K562 (cell line): ENCODE measurements at places on chromosomes 1 and 21. TPM values are rescaled to one million over a fixed set of nuclear protein-coding genes. Genes with fewer than 3 reads are reported as not detected.

The KCNA3 gene
- total RNA-seq: 0.09 TPM in 1 of 2 replicates, not detected in the other

The GJB4 gene
- total RNA-seq: not detected in 2 replicates

The MTX1 gene
- 73.8 and 83.3 TPM in 2 replicates for total RNA-seq

The LCE3E gene
- total RNA-seq: not detected in 2 replicates

The GRIK1 gene
- total RNA-seq: 0.44 and 0.67 TPM in 2 replicates

The CFHR4 gene
- total RNA-seq: not detected in 2 replicates

The SHE gene
- total RNA-seq: not detected in 2 replicates

The CTSE gene
- 0.18 and 0.20 TPM in 2 replicates for total RNA-seq

DNA sequence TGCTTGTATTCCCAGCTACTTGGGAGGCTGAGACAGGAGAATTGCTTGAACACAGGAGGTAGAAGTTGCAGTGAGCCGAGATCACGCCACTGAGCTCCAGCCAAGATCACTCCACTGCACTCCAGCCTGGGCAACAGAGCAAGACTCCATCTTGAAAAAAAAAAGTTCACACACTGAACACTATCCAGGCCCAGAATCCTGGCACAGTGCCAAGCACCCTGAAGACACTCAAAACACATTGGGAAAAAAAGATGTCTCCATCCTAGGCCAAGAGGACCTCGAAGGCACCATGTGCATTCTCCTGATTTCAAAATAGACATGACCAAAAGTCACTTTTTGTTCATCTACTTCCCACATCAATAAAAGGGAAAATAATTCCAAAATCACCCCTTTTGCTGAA is 38.7 kb downstream of the SLC9A1 start:
- DNase-seq: peak; percentile 63
- peaks cover 8% of the 10 kb centered on the region for H3K36me3 ChIP-seq
- no peak overlapping the region for H3K27ac ChIP-seq
- H3K27me3 ChIP-seq: no peaks in the 10 kb centered on the region

GRCh38 chr1:181324797-181325616 is 158.3 kb upstream of the CACNA1E start:
- no peaks in the 10 kb centered on the region for H3K36me3 ChIP-seq
- H3K27me3 ChIP-seq: peaks cover 5% of the 10 kb centered on the region; the same call in 2 of the 3 replicates
- no peaks in the 10 kb centered on the region for H3K4me1 ChIP-seq
- no peak overlapping the region for H3K4me3 ChIP-seq

- H3K4me3 ChIP-seq: no peak overlapping the region
- peaks cover 10% of the 10 kb centered on the region; the same call in 1 of the 2 replicates for H3K27me3 ChIP-seq
- H3K27ac ChIP-seq: no peak overlapping the region
- no peak for DNase-seq
- no peaks in the 10 kb centered on the region for H3K4me1 ChIP-seq
- no peaks in the 10 kb centered on the region for H3K36me3 ChIP-seq
Observed at GRCh38 chr21:41345934-41346685, 15.7 kb upstream of the MX2 start.

GRCh38 chr1:25779388-25779787 is 20.6 kb upstream of the SELENON start:
- H3K4me3 ChIP-seq: no peak overlapping the region
- H3K27ac ChIP-seq: no peak overlapping the region
- H3K36me3 ChIP-seq: no peaks in the 10 kb centered on the region
- DNase-seq: no peak
- peaks cover 26% of the 10 kb centered on the region for H3K4me1 ChIP-seq

DNA sequence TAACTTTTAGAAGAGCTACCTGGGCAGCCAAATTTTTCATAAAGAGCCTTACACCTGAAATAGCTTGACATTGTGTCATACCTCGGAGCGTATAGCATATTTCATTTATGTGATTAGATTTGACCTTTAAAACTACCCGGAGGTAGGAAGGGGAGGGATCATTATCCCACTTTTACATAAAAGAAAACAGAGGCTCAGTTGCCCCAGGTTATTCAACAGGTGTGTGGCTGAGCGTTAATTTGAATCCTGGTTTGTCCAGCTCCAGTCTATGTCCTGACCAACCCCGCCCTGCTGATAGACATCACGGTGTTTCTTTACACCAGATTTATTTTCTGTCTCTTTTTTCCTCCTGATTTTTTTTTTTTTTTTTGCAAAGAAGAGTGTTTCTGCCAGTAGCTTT is 39.7 kb downstream of the PBX1 start:
- H3K4me3 ChIP-seq: no peak overlapping the region

- no peak overlapping the region for H3K4me3 ChIP-seq
- H3K27ac ChIP-seq: no peak overlapping the region
- DNase-seq: no peak
Observed at GRCh38 chr1:87682565-87682964, 353.9 kb downstream of the LMO4 start.

DNA sequence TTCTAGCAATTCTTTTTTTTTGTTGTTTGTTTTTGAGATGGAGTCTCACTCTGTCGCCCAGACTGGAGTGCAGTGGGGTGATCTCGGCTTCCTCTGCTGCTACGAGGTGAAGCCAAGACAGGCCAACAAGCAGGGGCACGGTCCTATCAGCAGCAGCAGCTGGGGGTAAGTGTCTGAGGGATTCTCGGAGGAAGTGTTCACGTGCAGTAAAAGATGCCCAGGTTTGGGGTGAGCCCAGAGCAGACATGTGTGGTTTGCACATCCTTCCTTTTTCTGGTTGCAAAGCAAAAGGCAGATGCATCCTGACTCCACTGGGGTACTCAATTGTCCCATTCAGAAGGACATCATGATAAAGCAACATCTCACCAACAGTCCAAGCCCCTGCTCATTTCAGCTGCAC is 27.7 kb downstream of the PIGP start:
- H3K27me3 ChIP-seq: no peaks in the 10 kb centered on the region
- no peaks in the 10 kb centered on the region for H3K36me3 ChIP-seq
- no peak for DNase-seq
- no peak overlapping the region for H3K4me3 ChIP-seq
- H3K27ac ChIP-seq: no peak overlapping the region

GRCh38 chr1:109618661-109619575 is 498 bp downstream of the GNAT2 start:
- H3K4me3 ChIP-seq: peak overlapping the region; percentile 61
- H3K4me1 ChIP-seq: peaks cover 44% of the 10 kb centered on the region
- H3K36me3 ChIP-seq: no peaks in the 10 kb centered on the region
- peak overlapping the region; percentile 90 for H3K27ac ChIP-seq
- H3K27me3 ChIP-seq: 0 out of 3 replicates have a peak, but pooled peaks cover under 1% of the 10 kb centered on the region
- no peak for DNase-seq

- no peaks in the 10 kb centered on the region; the same call in 1 of the 2 replicates for H3K4me1 ChIP-seq
- no peak for DNase-seq
- H3K4me3 ChIP-seq: no peak overlapping the region
- H3K27me3 ChIP-seq: no peaks in the 10 kb centered on the region
Observed at GRCh38 chr1:51214615-51215131, 21.4 kb upstream of the RNF11 start.

GRCh38 chr1:157357111-157357510 is 195.2 kb downstream of the FCRL5 start:
- H3K4me3 ChIP-seq: no peak overlapping the region
- H3K4me1 ChIP-seq: peaks cover 20% of the 10 kb centered on the region; the same call in 2 of the 3 replicates
- DNase-seq: no peak
- peak overlapping the region; percentile 14; the same call in 2 of the 3 replicates for H3K27ac ChIP-seq
- H3K27me3 ChIP-seq: no peaks in the 10 kb centered on the region

GRCh38 chr1:24727501-24728216 is 17.6 kb upstream of the CLIC4 start:
- H3K27ac ChIP-seq: no peak overlapping the region
- H3K4me3 ChIP-seq: no peak overlapping the region
- DNase-seq: no peak
- H3K27me3 ChIP-seq: no peaks in the 10 kb centered on the region
- no peaks in the 10 kb centered on the region for H3K36me3 ChIP-seq

DNA sequence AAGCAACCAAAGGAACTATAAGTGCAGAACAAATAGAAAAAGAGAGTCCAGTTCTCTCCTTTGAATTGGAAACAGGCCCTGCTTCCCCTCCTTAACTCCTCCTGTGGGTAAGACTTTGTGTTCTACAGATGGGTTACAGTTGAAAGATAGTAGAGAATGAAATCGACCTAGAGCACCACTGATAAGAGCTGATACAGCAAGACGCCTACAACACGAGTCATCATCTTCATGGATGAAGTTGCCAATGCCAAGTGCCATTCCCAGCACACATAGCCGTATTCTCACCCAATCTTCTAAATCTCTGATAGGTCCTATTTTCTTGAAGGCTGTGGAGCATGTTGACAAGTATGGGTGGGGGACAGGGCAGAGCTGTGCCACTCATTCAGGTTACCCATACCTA is 99.8 kb upstream of the CAMK1G start:
- H3K27me3 ChIP-seq: no peaks in the 10 kb centered on the region
- no peaks in the 10 kb centered on the region for H3K4me1 ChIP-seq
- DNase-seq: no peak
- no peaks in the 10 kb centered on the region for H3K36me3 ChIP-seq

DNA sequence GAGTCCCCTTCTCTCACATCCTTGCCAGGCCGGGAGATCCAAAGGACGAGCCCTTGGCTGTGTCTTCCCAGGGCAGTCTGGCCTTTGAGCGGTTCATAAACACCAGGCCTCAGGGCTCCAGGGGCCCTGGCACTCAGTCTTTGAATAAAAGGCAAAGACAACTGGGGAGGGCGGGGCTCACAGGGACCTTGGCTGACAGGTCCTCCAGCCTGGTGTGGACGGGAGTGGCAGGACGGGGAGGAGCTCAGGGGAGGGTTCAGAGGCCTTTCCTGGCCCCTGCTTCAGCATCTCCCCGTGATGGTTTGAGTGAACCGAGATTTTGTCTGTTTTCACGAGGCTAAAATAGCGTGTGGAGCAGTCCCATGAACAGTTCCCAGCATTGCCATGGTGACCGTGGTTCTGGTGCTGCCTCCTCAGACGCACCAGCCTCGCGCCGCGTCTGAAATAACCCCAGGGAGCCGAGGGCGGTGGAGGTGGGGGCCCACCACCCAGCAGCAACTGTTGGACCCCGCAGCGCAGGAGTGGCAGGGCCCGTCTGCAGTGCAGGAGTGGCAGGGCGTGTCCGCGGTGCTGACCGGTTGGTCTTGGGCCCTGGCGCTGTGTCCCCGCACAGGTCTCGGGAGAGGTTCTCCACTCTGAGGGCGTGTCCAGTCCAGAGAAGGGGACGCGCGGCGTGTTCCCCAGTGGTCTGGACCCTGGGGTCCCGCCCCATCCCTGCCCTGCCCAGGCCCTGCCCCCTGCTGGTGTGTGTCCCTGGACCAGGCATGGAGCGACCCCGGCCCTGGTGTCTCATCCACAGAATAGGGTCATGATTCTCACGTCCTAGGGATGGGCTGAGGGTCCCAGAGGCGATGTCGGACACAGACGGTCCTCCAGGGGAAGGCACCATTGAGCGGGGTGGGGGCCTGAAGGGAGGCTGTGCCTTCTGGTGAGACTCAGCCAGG is 7.1 kb upstream of the PRKCZ start:
- H3K27me3 ChIP-seq: peaks cover 80% of the 10 kb centered on the region
- DNase-seq: no peak
- no peaks in the 10 kb centered on the region for H3K36me3 ChIP-seq
- no peak overlapping the region for H3K27ac ChIP-seq
- no peak overlapping the region for H3K4me3 ChIP-seq

GRCh38 chr1:228548788-228549187 is 61.6 kb downstream of the RNF187 start:
- H3K36me3 ChIP-seq: no peaks in the 10 kb centered on the region
- no peaks in the 10 kb centered on the region for H3K27me3 ChIP-seq
- H3K4me1 ChIP-seq: no peaks in the 10 kb centered on the region
- no peak overlapping the region for H3K27ac ChIP-seq
- DNase-seq: no peak

- H3K27me3 ChIP-seq: no peaks in the 10 kb centered on the region
- H3K36me3 ChIP-seq: no peaks in the 10 kb centered on the region
- no peak overlapping the region for H3K4me3 ChIP-seq
- DNase-seq: no peak
Observed at GRCh38 chr1:187641015-187641414, 812.3 kb downstream of the PLA2G4A start.

- H3K27ac ChIP-seq: no peak overlapping the region
- no peaks in the 10 kb centered on the region for H3K4me1 ChIP-seq
- no peak overlapping the region for H3K4me3 ChIP-seq
Observed at GRCh38 chr1:77412820-77413530, 131.2 kb downstream of the AK5 start.

- H3K27me3 ChIP-seq: no peaks in the 10 kb centered on the region
- no peaks in the 10 kb centered on the region for H3K4me1 ChIP-seq
- DNase-seq: no peak
- no peak overlapping the region for H3K27ac ChIP-seq
- H3K4me3 ChIP-seq: no peak overlapping the region
- H3K36me3 ChIP-seq: no peaks in the 10 kb centered on the region
Observed at GRCh38 chr1:187129132-187129531, 300.4 kb downstream of the PLA2G4A start.

DNA sequence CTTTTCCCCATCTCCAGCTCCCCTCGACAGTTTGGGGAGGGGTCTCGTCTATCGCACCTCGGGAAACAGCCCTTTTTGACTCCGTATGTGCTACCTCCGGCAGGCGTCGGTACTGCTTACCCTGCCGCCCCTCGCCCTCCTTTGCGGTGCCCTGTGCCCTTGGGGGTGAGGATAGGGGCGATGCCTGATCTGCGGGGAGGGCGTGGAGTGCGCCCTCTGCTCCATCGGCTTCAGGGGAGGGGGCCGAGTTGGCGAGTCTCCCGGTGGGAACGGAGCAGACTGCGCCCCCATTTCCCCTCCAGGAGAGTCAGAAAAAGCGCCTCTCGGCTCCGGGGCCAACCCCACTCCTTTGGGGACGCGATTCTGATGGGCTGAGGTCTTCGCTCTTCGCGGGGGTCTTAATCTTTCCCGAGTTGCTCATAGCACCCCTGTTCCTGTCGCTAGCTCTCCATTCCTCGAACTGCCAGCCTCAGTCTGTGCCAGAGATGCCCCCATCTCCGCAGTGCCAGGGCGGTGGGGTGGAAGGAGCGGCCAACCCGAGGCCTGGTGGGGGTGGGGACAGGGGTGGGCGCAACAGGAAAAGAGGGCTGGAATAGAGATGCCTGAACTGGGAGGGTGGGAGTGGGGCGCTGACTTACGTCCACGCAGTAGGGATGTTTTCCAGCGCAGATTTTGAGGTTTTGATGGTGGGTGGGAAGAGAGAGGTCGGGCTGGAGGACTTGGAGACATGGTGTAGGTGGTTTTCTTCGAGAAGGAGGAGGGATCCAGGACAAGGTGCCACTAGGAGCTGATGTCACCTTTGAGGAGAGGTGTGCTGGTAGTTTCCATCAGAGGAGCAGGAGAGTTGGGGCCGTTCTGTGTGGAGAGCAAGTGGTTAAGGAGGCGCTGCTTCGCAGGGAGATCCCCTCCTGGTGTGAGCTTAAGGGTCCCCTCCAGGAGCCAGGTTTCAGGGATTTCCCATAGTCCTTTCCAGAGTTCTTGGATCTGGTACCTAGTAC is 674 bp downstream of the PPFIA4 start:
- peak overlapping the region; percentile 42; the same call in 1 of the 3 replicates for H3K27ac ChIP-seq
- H3K27me3 ChIP-seq: no peaks in the 10 kb centered on the region
- H3K36me3 ChIP-seq: peaks cover 34% of the 10 kb centered on the region
- peak overlapping the region; percentile 53 for H3K4me3 ChIP-seq
- peaks cover 27% of the 10 kb centered on the region; the same call in 2 of the 3 replicates for H3K4me1 ChIP-seq

- no peaks in the 10 kb centered on the region for H3K27me3 ChIP-seq
- no peaks in the 10 kb centered on the region for H3K4me1 ChIP-seq
- H3K27ac ChIP-seq: no peak overlapping the region
Observed at GRCh38 chr21:27581168-27581567, 614.3 kb upstream of the ADAMTS5 start.
